ENCODE measurements at places on chromosomes 7 and 10.

- no peak for DNase-seq
Measured at GRCh38 chr10:11746883-11747539, 4.8 kb downstream of the ECHDC3 start.

DNA sequence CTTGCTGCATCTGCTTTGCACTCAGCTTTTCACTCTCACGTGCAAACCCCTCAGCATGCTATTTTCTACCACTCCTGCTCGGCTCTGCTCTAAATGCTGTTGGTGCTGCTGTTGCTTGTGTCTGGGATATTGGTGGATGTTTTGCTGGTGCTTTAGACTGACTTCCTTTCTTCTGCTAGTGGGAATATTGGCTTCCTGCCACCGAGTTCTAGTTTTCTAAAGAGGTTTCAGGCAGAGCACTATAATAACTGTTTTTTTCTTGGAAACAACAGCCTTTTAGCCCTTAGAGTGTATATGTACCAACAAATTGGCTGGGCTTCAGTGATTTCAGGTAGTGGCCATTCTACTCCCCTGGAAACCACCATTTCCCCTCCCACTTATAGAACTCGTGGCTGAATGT, 27.8 kb downstream of the TMEM236 start:
- no peak for DNase-seq

DNA sequence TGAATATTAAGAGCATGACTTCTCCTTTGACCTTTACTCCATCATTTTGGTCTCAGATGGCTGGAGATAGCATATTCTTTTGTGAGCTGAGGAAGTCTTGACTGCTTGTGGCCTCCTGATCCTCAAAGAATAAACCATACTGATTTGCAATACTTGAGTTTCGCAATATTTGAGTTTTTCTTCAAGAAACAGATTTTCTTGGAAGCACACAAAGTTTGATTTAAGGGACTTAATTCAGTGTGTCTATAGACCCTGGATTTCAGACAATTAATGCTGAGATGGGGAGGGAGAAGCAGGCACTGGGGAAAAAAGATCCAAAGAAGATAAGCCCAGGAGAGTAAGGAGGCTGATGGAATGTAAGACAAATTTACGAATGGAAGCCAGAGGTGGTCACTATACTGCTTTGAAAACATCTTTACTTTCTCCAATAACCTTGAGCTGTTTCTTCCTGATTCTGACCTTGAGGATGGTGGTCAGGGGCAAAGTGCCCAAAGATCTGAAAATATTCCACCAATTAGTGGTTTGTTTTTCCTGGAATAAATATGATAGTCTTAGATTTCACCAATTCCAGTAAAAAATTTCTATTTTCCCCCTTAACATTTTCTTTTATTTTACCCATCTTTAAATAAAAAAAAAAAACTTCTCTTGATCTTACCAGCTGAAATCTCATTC, 7.5 kb downstream of the EPDR1 start:
- no peak for DNase-seq

DNA sequence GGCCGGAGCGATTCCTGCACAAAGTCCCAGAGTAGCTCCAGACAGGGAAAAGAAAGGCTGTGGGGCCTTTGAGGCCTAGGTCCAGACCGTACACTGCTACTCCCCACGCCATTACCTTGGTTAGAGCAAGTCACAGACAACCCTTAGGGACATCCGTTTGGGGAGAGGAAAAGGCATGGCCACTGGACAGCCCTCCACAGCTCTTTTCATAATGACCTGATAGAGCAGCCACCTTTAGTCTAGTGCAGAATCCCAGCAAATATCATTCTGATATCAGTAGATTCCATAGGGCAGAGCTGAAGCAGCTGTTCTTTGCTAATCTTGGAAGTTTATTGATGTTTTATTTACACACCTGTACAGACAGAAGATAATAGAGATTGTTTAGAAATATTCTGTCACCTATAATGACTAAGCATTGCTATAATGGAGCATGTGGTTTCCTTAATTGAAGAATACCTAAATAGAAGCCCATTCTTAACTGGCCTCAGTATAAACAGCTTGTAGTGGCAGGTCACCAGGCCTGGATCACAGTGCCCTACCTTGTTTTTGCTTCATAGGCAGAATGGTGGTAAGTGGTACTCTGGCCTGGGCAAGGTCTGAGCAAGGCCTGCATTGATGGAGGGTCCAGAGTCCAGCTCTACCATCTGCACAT, 27.9 kb downstream of the OGDH start:
- DNase-seq, result no peak

DNA sequence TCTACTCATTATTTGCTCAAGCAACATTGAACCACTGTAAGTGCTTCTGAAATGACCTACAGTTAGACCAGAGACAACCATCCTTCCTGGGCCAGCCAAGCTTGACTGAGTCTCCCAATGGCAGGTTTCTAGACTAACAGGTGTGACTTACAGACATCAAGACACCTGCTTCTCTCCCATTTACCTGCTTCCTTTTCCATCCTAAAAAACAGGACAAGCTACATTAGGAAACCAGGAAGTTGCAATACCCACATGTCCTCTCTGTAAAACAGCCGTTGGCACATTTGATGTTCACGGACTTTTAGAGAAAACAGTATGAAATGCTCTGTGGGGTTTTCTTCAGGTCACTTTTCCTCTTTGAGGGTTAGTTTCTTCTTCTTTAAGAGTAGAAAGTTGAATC, 4.0 kb downstream of the HECW1 start:
- no peak for DNase-seq

DNA sequence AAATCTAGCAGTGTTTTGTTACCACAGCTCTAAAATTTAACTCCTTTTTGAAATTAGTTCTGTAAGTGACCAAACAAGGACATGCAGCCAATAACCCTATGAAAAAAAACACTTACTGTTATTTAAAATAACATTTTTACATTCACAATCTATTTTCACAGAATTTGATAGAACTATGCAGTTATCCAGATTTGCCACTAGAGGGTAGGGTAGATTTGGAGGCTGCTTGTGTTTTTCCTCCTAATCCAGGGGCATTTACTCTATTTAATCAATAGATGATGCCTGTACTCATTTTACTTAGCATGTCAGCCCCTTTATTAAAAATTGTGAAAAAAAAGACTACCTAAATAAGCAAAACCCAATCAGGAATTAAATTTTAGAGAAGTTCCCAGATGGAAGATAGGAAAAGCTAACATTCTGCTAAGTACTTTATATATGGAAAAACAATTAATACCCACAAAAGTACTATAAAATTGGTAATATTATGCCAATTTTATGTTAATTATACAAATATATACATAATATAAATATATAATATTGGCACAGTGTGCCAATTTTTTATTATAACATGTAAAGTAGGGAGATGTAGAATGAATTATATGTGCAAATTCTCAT, 18.1 kb upstream of the LIPK start:
- DNase-seq, result peak; percentile 5

GRCh38 chr7:40418983-40419382, 284.2 kb downstream of the SUGCT start:
- DNase-seq, result no peak

GRCh38 chr10:43667317-43667731, 18.6 kb upstream of the ZNF32 start:
- no peak for DNase-seq
